ENCODE measurements at places on chromosomes 4 and X. TPM values are rescaled to one million over a fixed set of nuclear protein-coding genes. Genes with fewer than 3 reads are reported as not detected.
A peak's percentile ranks its signal among the peaks of the same experiment; 100 is the strongest.

- no peak for DNase-seq
These were observed 67.2 kb upstream of the TFDP3 start for GRCh38 chrX:133285341-133285740.

GRCh38 chr4:98994474-98995182, 893 bp upstream of the METAP1 start:
- DNase-seq = no peak

- no peak for DNase-seq
These were observed 29.3 kb downstream of the FAM199X start for GRCh38 chrX:104195489-104196084.

DNA sequence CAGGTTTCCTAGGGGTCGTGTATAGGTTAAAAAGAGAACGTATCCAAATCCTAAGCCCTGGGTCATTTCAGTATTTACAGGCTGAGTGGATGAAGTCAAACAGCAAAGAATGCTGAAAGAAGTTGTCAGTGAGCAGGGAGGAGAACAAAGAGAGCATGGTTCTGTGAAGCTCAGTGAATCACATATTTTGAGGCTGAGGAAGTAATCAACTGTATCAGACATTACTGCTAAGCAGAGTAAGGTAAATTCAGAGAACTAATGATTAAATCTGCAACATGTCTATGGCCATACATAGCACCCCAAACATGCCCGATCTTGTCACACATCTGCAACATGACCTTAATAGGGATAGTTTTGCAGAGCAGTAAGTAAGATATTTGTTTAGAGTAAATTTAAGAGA, 1130.3 kb downstream of the RAPGEF2 start:
- no peak for DNase-seq

DNA sequence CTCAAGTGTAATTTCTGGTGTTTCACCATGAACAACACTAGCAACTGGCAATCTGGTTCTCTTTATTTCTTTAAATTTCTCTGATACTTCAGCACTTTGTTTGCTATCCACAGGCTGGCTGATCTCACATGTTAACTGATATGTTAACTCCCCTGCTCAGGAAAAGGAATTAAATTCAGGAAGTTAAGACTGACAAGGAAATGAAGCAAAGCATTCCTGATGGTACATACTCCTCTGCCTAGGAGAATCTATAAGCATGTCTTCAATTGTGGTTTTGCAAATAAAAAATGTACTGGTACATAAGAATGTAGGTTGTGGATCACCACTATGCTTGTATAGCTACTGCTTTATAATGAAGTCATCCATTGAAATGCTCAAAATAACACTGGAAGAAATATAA, 1119.2 kb upstream of the INTU start:
- peak; percentile 12 for DNase-seq

- no peak for DNase-seq
These were observed 37.5 kb downstream of the ANXA3 start for GRCh38 chr4:78588894-78589545.

GRCh38 chrX:119602701-119603255, 3.4 kb downstream of the NKRF start:
- no peak for DNase-seq

DNA sequence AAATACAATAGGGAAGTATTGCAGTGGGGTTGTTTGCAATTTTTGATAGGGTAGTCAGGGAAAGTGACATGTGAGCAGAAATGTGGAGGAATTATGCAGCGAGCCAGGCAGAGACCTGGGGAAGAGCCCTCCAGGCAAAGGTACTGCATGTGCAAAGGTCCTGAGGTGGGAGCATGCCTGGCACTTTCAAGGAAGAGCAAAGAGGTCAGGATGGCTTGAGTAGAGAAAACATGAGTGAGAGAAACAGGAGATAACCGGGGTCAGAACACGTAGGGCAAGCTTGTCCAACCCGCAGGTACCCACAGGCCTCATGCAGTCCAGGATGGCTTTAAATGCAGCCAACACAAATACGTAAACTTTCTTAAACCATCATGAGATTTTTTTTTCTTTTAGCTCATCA, 71.0 kb downstream of the COQ2 start:
- no peak for DNase-seq

- DNase-seq = no peak
These were observed 6.2 kb upstream of the GSPT2 start for GRCh38 chrX:51737091-51737490.

DNA sequence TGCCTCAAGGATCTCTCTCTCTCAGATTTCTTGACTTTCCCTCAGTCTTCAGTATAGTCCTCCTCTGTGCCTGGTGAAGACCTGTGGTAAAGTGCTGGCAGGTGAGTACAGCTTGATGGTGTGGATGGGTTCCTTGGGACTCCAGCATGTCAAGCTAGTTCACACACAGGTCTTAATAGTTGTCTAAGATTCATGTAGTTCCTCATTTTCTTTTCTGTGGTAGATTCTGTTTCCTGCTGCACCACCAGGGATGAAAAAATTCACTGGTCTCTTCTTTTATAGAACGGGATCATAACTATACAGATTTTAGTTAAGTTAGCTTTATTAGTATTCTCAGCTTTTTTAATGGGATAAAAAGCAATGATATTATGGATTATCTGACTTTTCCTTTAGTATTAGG, 32.5 kb upstream of the PAQR3 start:
- no peak for DNase-seq

DNA sequence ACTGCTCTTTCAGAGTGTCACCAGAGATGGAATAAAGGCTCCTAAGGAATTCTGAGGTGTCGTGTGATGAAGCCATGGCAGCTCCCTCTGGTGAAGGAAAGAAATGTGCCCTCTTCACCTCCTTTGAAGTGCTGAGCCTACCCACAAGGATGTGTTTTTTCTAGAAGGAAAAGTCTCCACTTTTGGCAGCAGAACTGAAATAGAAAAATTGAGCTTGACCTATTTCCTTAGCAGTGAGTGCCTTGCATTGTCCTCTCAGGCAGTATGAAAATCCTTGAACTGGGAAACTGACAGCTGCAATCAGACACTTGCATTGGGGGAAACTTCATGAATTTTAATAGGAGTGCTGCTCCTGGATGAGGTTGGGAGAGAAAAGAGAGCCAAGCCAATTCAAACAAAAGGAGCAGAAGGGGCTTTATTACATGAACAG, 95.2 kb downstream of the DCLK2 start:
- DNase-seq = no peak

DNA sequence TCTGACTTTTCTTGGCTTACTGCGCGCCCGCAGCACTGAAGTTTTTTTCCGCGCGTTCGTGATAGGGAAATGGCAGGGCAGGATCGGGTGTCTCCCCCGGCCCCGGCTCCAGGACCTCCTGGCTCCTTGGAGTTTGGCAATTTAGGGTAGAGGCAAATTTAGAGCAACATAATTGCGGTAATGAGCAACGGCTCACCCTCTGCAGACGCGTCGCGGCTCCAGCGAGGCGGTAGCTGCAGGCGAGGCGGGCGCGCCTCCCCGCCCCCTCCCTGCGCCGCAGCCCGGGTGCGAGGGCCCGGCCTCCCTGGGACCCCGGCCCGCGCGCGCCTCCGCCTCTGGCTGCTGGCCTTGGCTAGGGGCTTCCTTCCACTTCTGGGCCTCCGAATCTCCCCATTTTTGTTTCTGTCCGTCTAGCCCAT, 6.2 kb downstream of the MSX1 start:
- no peak for DNase-seq

GRCh38 chr4:88285235-88285653, 883 bp upstream of the PPM1K start:
- DNase-seq = no peak

DNA sequence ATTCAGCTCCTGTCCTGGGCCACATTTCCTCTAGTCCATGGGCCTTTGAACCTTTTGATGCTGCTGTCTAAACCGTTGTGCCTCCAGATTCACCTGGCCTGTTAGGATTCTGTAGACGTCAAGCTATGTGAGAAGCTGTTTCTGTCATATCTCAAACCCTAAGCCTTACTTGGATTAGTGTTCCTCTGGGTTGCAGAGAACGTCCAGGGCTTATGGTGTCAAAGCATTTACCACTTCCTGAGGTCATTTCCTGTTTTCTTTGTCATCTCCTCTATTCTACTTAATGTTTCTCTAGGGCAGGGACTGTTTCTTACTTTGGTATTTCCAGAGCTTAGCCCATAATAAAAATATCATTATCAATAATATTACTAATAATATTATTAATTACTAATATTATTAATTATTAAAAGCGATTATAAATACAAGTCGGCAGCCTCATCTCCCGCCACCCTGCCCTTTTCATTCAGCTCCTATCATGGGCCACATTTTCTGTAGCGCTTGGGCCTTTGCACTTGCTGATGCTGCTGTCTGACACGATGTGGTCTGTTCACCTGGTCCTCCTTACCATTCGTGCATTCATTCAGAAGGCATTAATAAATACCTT, 19.1 kb downstream of the PRIMPOL start:
- no peak for DNase-seq

GRCh38 chrX:53234484-53234883, 9.5 kb upstream of the KDM5C start:
- DNase-seq = no peak

GRCh38 chrX:48165241-48165640, 31.4 kb downstream of the SSX5 start:
- no peak for DNase-seq

GRCh38 chr4:25377572-25378436, 741 bp downstream of the ANAPC4 start:
- no peak for DNase-seq

DNA sequence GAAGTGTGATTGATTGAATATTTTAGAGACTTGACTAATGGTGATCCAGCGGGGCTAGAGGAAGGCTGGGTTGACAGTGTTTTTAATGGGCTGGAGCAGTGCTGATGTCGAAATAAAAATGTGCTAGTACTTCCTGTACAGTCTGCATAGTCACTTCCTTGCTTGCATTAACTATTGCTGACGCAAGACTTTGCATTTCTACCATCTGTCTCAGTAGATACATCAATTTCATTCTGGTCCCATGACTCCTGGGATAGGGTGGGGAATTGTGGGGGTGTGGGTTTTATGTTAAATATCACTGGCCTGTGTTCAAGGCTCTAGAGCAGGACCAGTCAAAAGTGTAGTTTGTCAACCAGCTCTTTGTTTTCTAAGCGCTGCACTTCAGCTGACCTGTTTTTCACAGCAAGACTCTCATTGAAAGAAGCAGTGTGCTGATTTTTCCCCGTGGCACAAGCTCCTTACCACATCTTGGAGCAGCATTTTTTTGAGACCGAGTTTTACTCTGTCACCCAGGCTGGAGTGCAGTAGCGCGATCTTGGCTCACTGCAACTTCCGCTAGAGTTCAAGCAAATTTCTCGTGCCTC, 35.2 kb upstream of the PHEX start:
- DNase-seq = no peak

DNA sequence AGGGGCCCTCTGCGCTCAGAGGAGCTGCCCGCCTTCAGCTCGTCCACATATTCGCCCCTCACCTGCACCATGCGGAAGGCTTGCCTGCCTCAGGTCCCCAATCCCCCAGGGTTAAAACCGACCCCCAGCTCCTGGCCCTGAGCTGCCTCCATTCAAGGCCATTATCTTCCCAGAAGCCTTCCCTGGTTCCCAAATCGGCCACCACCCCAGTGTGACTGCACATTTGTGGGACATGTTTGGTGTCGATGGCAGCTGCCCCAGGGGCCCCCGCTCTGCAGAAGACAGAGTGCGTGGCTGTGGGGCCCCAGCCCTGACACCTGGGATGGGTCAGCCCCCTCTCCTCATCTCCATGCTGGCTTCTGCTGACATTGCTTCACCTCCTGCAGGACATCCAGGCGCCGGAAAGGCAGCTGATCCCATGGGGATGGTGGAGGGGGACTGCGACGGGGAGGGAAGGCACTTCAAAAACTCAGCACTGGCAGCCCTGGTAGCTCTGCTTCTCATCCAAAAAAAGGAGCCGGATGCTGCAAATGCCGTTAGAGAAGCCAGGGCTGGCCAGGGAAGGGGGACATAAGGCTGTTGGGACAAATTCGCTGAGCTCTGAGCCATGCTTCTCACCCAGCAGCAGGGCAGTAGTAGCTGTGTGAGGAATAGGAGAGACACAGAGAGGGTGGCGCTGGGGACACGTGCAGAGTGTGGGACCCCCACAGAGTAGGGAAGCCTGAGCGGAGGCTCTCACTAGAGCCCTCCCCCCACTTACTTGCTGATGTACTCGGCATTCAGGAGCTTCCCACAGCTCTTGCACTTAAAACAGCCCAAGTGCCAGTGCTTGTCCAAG, 78.5 kb downstream of the ABLIM2 start:
- DNase-seq = no peak

GRCh38 chrX:10110316-10110935, 46.3 kb upstream of the CLCN4 start:
- no peak for DNase-seq

- no peak for DNase-seq
These were observed 28.2 kb downstream of the WDFY3 start for GRCh38 chr4:84938316-84938715.

- no peak for DNase-seq
These were observed 153.9 kb downstream of the CEP135 start for GRCh38 chr4:56102601-56103000.

DNA sequence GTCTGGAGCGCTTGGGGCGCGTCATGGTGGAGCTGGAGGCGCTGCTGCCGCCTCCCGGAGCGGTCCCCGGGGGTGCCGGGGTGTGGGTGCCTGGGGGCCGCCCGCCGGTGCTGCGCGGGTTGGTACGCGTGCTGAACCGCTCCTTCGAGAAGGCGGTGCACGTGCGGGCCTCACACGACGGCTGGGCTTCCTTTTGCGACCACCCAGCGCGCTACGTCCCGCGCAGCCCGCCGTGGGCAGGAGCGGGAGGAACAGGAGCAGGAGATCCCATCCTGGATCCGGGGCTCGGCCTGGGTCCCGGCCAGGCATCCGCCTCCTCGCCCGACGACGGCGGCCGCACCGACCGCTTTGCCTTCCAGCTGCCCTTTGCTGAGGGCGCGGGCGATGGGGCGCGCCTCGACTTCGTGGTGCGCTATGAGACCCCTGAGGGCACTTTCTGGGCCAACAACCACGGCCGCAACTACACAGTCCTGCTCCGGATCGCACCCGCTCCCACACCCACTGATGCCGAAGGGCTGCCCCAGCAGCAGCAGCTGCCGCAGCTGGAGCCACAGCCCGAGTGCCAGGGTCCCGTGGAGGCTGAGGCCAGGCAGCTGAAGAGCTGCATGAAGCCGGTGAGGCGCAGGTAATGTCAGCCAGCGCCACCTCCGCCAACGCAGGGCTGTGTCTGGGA, 792 bp downstream of the PPP1R3F start:
- DNase-seq = no peak

Gene KLF8
- 6.1 TPM for polyA plus RNA-seq

Gene TRIM75
- polyA plus RNA-seq = not detected

Gene TMPRSS11B
- polyA plus RNA-seq = not detected

Gene QRFPR
- 1.4 TPM for polyA plus RNA-seq

Gene SSX2B
- polyA plus RNA-seq = not detected

Gene ARHGAP6
- polyA plus RNA-seq = 15.8 TPM

Gene RPS6KA6
- 20.7 TPM for polyA plus RNA-seq

All from left renal pelvis (tissue), 4 donors.